CD4-positive, alpha-beta T cell treated with Interferon alpha-2 for 1 hour (primary cell): ENCODE measurements at places on chromosomes 12 and 14.
A peak's percentile ranks its signal among the peaks of the same experiment; 100 is the strongest.

GRCh38 chr12:29591140-29592020 is 93.9 kb upstream of the OVCH1 start:
- DNase-seq: no peak

DNA sequence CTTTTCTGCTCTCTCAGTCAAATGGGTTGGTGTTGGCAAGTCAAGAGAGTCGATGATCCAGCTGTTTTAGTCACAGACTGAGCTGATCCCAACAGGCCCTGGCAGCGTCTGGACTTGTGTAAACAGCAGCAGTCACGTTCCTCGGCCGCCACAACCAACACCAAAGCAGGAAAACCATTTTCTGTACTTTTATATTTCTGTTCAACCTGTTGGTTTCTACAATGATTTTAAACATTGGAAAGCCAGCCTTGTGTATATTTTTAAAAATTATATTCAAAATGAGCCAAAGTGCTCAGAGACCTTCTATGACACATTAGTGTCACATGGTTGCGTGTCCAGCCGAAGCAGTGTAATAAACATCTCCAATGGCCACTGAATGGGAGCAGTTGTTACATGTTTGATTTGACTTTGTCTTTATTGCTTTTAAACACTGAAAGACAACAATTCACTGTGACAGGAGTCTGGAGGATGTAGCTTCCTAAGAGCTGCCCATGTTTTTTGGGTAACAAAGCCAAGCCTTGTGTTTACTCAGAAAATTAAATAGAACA is 5.9 kb upstream of the SIVA1 start:
- no peak for DNase-seq

- DNase-seq: no peak
These were observed 50.3 kb downstream of the MON2 start for GRCh38 chr12:62516927-62517326.

GRCh38 chr12:103498990-103499389 is 3.2 kb upstream of the C12orf42 start:
- no peak for DNase-seq

DNA sequence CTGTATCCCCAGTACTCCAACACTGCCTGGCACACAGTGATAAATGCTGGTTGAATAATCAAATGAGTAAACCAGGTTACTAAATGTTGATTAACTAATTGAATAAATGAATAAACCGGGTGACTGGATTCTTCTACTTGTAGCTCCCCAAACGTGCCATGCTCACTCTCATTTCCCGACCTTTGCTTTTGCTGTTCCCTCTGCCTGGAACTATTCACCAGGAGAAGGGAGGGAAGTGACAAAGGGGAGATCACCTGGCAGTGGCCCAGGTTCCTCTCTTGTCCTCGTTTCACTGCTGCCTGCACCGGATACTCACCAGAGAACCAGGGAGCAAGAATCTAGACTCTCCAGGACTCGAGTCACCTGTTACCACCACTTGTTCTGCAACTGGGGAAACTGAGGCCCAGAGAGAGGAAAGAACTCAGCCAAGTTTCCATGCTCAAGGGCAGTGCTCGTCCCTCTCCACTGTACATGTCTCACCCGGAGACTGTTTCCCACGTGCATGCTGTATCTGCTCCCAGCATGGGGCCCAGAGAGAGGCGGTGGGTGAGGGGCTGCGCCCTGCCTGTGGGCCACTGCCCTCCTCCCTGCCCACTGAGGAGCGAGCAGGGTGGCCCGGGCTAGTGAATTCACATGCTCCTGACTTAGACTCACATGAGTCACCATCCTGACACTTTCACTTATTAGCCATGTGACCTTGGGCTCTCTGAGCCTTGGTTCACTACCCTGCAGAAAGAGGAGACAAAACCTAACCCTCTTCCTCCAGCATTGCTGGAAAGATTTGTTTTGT is 17.7 kb upstream of the POP5 start:
- DNase-seq: no peak

GRCh38 chr12:62910549-62911169 is 24.3 kb downstream of the PPM1H start:
- DNase-seq: no peak

- no peak for DNase-seq
These were observed 128.6 kb downstream of the PTCSC3 start for GRCh38 chr14:36047912-36048311.

DNA sequence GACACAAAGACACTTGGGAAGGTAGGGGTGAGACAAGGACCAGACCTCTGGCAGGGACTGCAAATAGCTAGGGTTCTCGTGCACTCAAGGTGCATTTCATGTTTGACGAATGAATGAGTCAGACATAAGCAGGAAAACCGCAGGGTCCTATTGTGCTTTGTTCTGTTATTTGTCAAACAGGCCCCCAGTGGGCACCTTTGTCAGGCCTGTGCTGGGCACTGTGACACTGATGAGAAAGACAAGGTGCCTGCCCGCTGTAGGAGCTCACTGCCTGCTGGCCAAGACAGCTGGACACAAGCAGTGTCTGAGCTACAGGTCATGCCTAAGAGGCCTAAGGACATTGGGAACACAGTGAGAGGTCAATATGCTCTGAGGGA is 2.3 kb downstream of the OTUB2 start:
- no peak for DNase-seq

DNA sequence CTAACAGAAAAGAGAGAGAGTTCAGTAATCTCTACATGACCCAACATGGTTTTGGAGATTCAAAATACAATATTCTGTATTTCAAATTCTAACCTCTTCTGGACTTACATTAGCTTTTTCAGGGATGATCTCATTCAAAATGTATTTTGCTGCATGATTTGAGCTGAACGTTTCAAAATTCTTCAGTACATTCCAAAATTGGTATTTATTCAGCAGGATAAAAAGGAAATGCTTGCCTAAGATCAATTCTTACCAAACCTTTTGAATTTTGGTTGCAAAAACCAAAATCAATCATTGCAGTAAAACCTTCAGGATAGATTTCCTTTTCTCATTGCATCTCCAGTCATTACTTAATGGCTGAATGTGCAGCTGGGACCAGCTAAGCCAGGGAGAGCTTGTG is 1761.3 kb upstream of the SEL1L start:
- DNase-seq: no peak

- DNase-seq: no peak
These were observed 211.2 kb downstream of the NUAK1 start for GRCh38 chr12:105927564-105927963.

- DNase-seq: no peak
These were observed 45.1 kb upstream of the CHGA start for GRCh38 chr14:92877757-92878431.

GRCh38 chr12:1293901-1294300 is 300.5 kb downstream of the FBXL14 start:
- no peak for DNase-seq

DNA sequence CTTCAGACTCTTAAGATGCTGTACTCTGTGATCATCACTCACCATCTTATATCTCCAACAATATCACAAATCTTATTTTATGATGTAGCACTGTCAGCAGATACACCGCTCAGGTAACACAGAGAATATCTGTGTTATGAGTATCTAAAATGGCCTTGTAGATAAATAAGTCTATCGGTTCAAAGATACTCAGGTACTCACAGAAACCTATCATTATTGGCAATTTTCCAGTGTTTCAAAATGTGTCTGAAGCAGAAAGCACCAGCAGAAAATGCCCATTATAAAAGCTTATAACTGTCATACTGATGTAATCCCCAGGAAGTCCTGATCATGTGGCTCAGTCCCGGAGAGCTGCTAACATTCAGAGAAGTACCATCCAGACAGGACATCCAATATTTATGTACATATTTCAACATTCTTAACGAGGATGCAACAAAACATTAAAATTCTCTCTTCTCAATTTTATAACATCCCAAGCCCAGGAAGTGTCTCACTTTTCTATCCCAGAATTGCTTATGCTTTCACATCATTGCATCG is 190.7 kb upstream of the LMNTD1 start:
- no peak for DNase-seq

DNA sequence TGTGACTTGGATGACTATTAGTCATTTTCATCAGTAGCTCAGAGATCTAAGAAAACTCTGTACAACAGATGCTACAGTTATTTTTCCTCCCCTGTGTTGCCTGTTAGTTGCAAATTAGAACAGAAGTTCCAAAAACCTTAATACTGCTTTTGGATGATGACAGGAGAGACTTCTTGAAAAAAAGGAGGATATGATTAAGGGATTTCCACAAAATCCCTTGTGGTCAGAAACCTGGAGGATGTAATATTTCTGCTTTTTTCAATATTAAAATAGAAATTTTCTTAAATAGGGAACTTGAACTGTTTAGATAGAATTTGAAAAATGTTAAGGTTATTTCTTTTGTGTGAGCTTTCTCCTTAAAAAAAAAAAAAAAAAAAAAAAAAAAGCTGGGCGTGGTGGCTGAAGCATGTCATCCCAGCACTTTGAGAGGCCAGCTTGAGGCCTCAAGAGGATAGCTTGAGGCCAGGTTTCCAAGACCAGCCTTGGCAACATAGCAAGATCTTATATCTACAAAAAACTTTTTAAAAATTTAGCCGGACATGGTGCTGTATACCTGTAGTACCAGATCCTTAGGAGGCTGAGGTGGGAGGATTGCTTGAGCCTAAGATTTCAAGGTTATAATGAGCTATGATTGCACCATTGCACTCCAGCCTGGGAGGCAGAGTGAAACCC is 14.1 kb downstream of the CMAS start:
- no peak for DNase-seq

GRCh38 chr12:81998761-81999378 is 239.7 kb upstream of the PPFIA2 start:
- no peak for DNase-seq

GRCh38 chr12:12975322-12976077 is 23.5 kb upstream of the GPRC5D start:
- DNase-seq: peak; percentile 7

GRCh38 chr12:95624589-95624988 is 73.3 kb upstream of the USP44 start:
- DNase-seq: no peak

- DNase-seq: no peak
These were observed 8.0 kb upstream of the RASSF8 start for GRCh38 chr12:25950329-25951115.

GRCh38 chr12:74490390-74491064 is 47.1 kb upstream of the ATXN7L3B start:
- DNase-seq: no peak

GRCh38 chr14:103550451-103551337 is 11.8 kb downstream of the BAG5 start:
- no peak for DNase-seq
